Bone marrow (tissue), 2 donors: ENCODE measurements at places on chromosomes 5 and 9.

DNA sequence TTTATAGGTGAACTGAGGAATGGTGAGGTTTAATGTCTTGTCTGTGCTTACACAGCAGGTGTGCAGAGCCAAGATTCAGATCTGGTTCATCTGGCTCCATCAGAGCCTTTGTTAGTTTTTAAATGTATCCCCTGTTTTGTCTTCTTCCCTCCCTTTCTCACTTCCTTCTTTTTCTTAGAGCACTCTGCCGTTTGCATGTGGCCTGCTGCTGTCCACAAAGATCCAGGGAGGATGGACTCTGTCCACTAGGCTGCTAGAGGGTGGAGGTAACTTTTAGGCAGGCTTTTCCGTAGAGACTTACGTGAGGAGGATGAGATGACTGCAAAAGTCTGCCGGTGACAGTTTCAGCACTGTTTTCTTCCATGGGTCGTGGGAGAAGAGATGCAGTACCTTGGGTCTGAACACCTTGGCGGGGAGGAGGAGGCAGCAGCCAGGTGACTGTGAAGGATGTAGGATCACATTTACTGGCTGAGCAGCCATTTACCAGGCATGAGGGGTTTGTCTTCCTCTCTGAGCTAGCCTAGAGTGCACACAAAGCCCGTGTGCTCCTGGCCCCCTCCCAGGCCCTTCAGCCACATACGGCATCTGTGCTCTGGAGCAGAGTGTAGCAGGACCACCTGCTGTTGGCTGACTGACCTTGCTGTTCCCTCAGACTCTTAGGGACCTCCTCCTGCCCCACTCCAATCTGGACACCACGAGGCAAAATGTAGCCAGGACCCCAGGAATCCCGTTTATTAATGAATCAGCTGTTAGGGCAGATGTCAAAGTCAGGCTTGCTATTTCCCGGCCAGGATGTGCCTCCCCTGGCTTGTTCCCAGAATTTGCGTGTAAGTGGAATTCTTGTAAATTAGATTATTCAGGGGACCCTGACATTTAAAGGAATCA is 1.8 kb downstream of the NTMT1 start:
- DNase-seq, result no peak

- DNase-seq, result no peak
These were observed 128.6 kb downstream of the ASTN2 start for GRCh38 chr9:117286245-117286644.

DNA sequence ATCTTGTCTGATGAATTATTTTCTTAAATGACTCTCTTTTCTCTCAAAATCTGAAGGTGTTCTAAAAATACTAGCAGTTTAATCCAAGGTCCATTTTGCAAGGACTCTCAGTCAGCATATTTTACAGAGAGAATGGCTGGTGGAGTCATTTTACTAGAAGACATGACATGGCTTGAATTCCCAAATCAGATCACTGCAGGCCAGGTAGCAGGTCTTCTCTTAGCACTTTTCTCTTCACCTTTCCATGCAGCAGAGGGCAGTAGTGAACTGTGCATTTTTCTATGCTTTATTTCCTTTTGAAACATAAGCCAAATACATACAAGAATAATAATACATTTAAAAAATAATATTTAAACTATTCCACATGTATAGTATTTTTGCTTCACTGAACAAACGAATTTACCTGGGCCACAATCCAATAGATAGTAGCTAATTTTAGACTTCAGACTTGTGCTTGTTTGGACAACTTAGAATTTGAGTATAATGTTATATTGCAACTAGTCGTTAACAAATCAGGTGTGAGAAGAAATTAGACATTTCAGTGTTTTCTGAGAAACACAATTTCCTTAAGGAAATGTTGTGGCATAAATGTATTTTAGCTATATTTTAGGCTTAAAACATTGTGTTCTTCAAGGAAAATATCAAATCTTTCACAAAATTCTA is 289.4 kb upstream of the DAB2 start:
- no peak for DNase-seq

GRCh38 chr5:123964884-123965283 is 452.9 kb downstream of the CSNK1G3 start:
- DNase-seq, result no peak

GRCh38 chr9:16532681-16533450 is 337.6 kb downstream of the BNC2 start:
- no peak for DNase-seq

- DNase-seq, result no peak
These were observed 6.7 kb downstream of the EBF1 start for GRCh38 chr5:159092972-159093371.

DNA sequence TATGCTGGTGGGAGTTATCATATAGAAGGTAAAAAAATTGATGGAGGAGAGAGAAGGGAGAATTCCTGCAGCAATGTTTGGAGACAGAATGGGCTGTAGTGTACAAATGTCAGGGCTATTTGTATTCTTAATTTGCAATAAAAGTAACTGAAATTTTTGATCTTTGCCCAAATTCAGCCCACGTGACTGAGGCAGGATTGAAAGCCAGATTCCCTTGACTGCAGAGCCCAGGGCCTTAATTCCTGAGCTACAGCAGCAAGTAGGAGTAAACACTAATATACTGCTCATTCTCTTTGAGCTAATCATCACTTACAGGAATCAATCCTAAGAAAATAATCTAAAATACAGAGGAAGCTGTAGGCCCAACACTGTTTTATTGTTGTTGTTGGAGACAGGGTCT is 5.2 kb upstream of the ANXA6 start:
- DNase-seq, result no peak

DNA sequence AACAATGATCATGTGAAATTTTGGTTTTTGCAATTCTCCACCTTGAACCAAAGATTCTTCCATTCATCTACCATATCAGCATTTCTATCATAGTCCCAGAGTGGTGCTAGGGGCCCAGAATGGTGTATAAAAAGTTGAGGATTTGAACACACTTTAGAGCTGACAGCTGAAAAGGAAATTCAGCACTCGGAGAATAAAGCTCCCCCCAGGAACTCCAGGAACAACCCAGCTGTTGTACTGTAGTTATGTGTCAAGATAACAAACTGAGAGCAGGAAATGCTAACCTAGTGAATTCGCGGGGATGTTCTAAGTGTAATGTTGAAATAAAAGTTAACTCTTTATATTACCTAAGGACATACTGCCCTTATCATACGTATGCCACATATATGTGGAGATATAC is 216.7 kb downstream of the NFIB start:
- no peak for DNase-seq

GRCh38 chr9:89690334-89690912 is 85.6 kb downstream of the GADD45G start:
- DNase-seq, result no peak

- no peak for DNase-seq
These were observed 1651.5 kb downstream of the EFNA5 start for GRCh38 chr5:106019261-106019660.

- DNase-seq, result no peak
These were observed 1.3 kb downstream of the HINT2 start for GRCh38 chr9:35813434-35814105.

- no peak for DNase-seq
These were observed 10.8 kb downstream of the FIBCD1 start for GRCh38 chr9:130927995-130928900.

DNA sequence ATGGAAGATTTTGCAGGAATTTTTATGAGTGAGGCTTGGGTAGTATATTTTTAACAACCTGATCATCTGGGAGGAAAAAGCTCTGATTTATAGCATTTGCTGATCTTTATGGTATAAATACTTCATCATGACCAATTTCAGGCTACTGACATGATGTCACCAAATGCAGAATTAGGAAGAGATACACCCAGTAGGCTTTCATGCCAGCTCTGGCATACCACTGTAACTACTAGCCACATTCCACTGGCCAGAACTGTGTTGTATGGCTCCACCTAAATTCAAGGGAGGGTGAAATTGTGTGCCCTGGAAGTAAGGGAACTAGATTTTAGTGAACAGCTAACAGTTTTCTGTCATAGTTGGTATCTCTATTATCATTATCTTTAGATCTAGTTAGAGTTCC is 17.6 kb downstream of the AP3S1 start:
- DNase-seq, result no peak

- no peak for DNase-seq
These were observed 88.9 kb downstream of the PAM start for GRCh38 chr5:102843997-102844396.

DNA sequence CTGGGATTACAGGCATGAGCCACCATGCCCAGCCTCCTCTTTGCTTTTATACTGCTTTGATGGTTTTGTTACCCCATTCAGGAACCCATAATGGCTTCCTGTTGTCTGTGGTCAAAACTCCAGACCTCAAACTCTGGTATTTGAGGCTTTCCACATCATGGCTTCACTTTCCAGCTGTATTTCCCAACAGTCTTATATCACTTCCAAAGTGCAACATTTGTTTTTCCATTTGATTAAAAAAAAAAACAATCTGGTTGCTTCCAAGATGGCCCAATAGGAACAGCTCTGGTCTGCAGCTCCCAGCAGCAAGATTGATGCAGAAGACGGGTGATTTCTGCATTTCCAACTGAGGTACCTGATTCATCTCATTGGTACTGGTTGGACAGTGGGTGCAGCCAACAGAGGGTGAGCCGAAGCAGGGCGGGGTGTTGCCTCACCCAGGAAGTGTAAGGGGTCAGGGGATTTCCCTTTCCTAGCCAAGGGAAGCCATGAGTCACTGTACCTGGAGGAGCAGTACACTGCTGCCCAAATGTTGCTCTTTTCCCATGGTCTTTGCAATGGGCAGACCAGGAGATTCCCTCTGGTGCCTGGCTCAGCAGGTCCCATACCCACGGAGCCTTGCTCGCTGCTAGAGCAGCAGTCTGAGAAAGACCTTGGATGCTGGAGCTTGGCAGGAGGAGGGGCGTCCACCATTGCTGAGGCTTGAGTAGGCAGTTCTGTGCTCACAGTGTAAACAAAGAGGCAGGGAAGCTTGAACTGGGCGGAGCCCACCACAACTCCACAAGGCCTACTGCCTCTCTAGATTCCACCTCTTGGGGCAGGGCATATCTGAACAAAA is 458.4 kb downstream of the KDM4C start:
- DNase-seq, result no peak

- no peak for DNase-seq
These were observed 28.9 kb upstream of the HNRNPA0 start for GRCh38 chr5:137782984-137783536.

DNA sequence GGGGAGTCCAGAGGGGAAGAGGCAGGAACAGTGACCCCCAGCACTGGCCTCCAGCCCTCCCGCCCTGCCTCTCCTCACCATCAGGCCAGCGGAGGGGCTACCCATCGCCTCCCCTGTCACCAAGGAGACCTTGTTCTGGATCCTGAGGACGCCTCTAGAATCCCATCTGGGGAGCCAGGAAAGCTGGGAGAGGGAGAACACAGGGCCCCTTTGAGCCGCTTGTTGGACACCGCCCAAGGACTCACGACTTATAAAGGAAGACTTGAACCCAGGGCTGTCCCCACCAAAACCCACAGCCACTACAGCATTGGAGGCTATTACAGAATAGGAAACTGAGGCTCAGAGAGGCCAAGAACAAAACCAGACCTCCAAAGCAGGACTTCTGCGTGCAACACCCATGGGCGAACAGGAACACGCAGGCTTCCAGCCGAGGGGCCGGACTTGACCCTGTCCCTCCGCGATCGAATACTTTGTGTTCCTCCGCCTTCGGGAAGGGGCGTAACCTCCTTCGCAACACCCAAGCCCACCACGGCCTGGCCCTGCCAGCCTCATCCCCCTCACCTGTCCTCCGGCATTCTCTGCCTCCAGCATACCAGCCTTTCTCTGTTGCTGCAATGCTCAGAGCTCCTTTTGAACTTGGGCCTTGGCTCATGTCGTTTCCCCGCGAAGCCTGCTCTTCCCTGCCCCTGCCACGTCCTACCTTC is 54.2 kb downstream of the C9orf50 start:
- no peak for DNase-seq

- no peak for DNase-seq
These were observed 85.6 kb downstream of the C5orf15 start for GRCh38 chr5:133882846-133883245.

DNA sequence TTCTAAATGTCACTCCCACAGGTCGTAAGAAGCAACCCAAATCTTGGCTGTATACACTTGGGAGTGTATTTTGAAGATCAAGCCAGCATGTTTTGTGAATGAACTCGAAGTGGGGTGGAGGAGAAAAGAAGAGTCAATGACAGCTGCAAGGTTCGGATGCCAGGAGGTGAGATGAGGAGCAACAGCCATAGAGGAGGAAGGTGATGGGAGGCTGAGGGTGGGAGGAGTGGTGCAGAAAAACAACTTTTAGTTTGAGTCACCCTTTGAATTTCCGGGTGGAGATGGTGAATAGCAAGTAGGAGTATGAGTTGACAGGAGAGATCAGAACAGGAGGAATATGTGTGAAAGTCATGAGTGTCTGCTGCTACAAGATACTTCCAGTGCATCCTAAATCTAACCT is 153.6 kb downstream of the DIRAS2 start:
- no peak for DNase-seq

DNA sequence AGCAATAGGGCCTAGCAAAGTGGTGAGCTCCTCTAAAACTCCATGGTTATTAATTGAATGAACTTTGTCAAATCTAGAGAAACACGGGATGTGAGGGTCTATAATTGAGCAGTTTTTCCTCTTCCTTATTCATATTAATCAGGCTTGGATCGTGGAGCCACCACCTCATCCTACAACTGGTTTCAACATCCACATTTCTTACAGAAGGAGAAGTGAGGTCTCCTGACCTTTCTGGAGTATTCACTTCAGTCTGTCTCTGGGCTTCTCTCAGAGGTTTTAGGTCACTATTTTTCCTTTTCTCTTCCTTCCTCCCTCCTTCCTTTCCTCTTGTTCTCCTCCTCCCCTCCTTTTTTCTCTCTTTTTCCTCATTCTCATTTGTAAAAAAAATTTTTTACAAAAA is 177.3 kb upstream of the ACTBL2 start:
- DNase-seq, result no peak

- DNase-seq, result no peak
These were observed 270.4 kb upstream of the DMRT1 start for GRCh38 chr9:571066-571465.

DNA sequence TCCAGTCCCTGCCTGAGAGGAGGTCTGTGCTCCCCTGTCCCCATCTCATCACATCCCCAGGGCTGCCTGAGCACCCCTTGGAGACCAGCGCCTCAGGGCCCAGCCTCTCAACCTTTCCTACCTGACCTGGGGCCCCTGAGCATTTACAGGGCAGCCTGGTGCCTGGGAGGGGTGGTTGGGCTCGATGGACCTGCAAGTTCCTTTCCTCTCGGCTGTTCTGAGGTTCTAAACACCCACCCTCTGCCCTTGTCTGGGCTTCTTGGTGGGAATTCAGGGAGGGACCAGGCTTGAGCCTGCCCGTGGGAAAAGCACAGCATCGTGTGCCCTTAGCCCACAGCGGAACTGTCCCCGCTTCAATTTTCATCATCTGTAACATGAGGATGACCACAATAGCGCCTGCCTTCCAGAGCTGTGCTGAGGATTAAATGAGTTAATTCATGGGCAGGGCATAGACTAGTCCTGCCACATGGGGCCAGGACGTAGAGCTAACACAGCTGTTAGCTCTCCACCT is 91.0 kb upstream of the SH3PXD2B start:
- no peak for DNase-seq

GRCh38 chr9:130446101-130446861 is 1.5 kb downstream of the ASS1 start:
- no peak for DNase-seq
